Esophagus squamous epithelium (tissue), 5 donors: ENCODE measurements at places on chromosomes 5 and 9. TPM values are rescaled to one million over a fixed set of nuclear protein-coding genes. Genes with fewer than 3 reads are reported as not detected.

The RETREG1 gene
- 2.5 TPM for total RNA-seq

The SMIM33 gene
- not detected for total RNA-seq

The PCDHGA2 gene
- 2.9 TPM for total RNA-seq

The QSOX2 gene
- total RNA-seq: 7.1 TPM

The MELK gene
- total RNA-seq: 21.1 TPM

The CTSV gene
- total RNA-seq: 16.5 TPM

The CARTPT gene
- not detected for total RNA-seq
